ENCODE measurements at places on chromosomes 6 and 20.

DNA sequence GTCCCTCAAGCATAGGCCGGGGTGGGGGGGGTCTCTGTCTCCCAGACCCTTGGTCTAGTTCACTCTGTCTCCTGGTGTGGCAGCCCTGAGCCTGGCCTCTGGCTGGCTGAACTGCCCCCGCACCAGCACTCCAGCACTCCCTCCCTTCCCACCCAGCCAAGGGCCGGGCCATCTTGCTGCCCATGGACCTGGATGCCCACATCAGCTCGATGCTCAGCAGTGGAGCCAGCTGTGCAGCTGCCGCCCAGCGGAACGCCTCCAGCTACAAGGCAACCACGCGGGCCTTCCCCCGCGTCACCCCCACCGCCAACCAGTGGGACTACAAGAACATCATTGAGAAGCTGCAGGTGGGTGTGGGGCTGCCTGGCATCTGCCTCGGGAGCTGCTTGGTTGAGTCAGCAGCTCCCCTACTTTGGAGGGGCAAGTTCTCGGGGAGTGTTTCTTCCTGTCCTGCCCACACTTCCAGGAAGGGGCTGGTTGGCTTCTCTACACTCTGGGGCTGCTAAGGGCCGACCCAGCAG is 28.4 kb downstream of the UQCC2 start:
- peak; percentile 19 for DNase-seq

DNA sequence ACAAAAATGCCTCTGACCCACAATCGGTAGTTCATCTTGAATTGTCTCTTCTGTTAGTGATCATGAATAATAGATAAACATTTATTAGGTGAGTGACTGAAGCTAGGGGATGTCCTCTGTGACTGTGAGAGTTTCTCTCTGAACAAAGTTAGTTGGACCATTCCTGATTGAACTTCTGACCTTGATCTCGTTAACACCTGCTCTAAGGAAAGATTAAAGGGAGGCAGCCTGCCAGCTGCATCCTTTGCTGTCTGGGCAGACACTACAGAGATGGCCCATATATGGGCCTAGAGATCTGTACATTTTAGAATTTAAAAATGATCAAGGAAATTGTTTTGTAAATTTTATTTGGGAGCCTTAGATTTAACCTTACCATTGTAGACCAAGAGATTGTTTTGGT is 27.3 kb downstream of the MAPK14 start:
- DNase-seq = no peak

- no peak for DNase-seq
Observed at GRCh38 chr20:9555781-9556180, 41.4 kb downstream of the LAMP5 start.

DNA sequence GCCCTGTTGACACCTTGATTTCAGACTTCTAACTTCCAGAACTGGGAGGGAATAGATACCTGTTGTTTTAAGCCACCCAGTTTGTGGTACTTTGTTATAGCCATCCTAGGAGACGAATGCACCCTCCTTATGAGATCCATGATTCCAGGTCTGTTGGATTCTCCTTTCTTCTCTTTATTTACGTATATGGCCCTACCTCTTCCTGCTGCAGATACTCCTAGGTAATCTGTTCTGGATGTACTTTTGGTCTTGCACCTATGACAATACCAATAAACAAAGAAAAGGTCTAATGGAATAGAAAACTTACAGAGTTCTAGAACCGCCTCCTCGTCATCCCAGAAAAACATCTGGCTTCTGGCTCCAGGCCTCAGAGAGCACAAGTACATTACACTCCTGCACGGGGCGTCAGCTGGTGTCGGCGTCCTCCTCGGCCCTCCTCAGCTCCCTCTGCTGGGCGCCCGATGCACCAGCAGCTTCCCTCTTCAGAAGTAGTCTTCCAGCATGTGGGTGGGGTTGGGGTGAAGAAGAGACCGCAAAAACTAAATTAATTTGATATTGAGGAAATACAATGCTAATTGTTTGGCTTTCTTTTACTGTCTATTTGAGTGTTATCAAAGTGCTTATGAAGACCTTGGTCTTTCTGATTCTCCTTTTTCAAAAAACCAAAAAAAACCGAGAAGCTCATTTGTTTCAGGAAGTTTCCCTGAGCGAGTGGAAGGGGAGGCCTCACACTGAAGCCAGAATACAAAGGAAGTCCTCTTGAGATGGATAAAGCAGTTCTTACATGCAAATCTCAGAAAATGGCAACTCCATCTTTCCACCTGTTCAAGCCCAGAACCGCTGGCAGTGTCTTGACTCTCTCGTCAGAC is 9.7 kb upstream of the ATXN1 start:
- peak; percentile 52 for DNase-seq

DNA sequence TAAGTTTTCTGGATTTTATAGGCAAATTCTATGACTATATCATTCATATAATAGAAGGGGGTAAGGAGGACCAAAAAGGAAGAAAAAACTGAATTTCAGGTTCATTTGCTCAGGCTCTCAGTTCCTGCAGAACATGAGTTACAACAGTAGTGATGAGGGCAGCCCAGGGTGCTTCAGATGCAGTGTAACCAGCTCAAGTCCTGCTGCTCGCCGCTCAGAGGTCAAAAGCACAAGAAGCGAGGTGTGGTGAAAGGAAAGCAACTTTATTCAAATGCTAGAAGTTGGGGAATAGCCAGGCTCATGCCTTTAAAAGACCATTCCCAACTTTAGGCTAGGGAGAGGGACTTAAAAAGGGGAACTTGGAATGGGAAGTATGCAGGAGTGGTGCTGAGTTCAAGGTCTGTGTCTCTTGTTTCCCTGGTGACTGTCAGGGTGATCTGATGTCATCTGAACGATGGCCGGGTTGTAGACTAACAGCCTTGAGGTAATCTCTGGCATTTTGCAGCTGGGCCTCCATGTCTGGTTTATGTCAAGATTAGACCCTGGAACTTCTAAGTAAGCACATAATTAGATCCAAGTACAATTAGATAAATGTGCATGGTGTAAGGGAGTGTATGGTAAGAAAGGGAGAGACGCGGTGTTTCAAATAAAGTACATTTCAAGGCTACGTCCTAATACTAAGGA is 14.5 kb upstream of the SEC63 start:
- no peak for DNase-seq

- no peak for DNase-seq
Observed at GRCh38 chr6:159687341-159687740, 5.7 kb downstream of the SOD2 start.

GRCh38 chr6:14591998-14592397 is 474.4 kb downstream of the CD83 start:
- no peak for DNase-seq

GRCh38 chr6:42239333-42239732 is 21.7 kb upstream of the MRPS10 start:
- no peak for DNase-seq

- DNase-seq = no peak
Observed at GRCh38 chr6:39416026-39416425, 93.5 kb upstream of the KCNK16 start.

DNA sequence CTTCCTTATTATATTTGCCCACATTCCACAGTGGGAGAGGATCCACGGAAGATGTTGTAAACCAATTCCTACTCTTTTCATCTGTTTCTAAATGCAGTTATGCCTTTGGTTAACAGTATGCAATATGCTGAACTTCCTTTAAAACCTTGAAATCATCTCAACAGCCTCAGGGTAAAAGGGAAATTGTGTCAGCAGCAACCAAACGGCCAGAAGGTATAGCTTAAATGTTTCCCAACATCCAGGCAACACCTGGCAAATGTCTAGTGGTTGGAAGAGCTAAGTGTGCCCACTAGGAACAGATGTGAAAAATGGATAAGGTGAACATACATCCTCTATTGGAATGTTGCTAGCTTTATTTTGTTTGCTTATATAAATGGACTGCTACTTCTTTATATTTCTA is 164.8 kb downstream of the FAXC start:
- DNase-seq = no peak

- DNase-seq = no peak
Observed at GRCh38 chr6:151412909-151413308, 21.6 kb upstream of the ZBTB2 start.

- DNase-seq = no peak
Observed at GRCh38 chr6:85404564-85405174, 45.2 kb upstream of the NT5E start.

DNA sequence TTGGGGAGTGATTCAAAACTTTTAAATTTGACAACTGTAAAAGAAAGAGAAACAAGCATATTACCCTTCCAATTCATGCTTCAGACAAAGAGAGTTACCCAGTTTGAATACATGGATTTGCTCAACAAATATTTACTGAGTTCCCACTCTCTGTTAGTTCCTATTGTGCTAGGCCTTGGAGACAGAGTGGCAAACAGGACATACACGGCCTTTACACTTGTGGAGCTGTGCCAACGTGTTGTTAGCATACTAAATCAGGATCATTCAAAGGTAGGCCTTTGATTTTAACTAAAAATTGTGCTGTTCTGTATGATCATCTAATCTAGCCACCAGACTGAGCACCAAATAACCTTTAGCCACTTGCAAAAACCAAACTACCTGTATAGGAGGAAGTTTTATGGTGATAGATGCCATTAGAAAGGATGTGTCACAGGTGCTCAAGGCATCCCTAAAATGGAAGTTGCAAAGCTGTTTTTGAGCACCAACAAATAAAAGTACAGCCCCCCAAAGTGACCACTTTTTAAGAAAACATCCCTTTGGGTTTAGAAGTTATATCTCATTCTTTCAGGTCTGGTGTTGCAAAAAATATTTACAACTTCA is 84.5 kb downstream of the CHD6 start:
- no peak for DNase-seq

DNA sequence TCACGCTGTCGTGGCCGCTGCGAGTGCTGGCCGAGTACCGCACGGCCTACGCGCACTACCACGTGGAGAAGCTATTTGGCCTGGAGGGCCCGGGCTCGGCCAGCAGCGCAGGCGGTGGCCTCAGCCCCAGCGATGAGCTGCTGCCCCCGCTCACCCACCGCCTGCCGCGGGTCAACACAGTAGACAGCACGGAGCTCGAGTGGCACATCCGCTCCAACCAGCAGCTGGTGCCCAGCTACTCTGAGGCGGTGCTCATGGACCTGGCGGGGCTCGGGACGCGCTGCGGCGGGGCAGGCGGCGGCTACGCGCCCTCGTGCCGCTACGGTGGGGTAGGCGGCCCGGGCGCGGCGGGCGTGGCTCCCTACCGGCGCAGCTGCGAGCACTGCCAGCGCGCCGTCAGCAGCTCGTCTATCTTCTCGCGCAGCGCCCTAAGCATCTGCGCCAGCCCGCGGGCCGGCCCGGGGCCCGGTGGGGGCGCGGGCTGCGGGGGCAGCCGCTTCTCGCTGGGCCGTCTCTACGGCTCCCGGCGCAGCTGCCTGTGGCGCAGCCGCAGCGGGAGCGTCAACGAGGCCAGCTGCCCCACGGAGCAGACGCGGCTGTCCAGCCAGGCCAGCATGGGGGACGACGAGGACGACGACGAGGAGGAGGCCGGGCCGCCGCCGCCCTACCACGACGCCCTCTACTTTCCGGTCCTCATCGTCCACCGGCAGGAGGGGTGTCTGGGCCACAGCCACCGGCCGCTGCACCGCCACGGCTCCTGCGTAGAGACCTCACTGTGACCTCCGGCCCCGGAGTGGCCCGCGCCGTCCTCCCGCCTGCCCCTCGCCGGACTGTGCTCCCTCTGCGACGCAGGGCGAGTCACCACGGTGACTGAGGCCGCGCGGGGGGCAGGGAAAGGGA is 5.7 kb downstream of the TMEM151B start:
- DNase-seq = no peak

- DNase-seq = no peak
Observed at GRCh38 chr6:18261877-18262276, 2.5 kb downstream of the DEK start.

GRCh38 chr6:43147691-43148477 is 23.2 kb upstream of the SRF start:
- no peak for DNase-seq

GRCh38 chr6:147560670-147561069 is 52.2 kb downstream of the SAMD5 start:
- no peak for DNase-seq

- DNase-seq = no peak
Observed at GRCh38 chr6:156543431-156543830, 233.7 kb upstream of the ARID1B start.

- DNase-seq = no peak
Observed at GRCh38 chr6:168090064-168090690, 11.2 kb upstream of the FRMD1 start.

DNA sequence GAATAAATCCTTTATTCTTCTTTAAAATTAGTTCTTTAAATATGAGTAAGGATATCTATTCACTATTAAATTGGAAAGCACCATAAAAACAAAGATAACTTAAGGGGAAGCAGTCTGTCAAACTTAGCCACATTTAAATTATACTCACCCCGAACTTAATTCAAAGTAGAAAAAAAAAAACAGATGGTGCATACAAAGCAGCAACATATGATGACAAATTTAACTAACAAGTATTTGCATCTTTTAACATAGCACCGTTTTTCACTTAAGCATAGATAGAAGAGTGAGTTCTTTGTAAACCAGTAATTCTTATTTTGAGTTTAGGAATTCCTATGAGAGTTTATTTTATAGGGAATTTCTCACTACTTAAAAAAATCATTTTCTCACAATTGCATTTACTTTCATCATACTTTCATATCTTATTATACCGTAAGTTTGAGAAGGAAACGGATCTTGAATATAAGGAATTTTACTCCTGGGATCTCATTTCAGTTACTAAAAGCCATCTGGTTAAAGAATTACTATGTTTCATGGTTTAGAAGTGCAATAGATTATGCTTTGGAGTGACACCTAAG is 828.2 kb upstream of the MAP3K7 start:
- DNase-seq = no peak

- DNase-seq = no peak
Observed at GRCh38 chr6:35267897-35268296, 8.4 kb downstream of the ZNF76 start.

GRCh38 chr6:157033428-157034140 is 256.4 kb downstream of the ARID1B start:
- no peak for DNase-seq

- DNase-seq = no peak
Observed at GRCh38 chr6:14858808-14859207, 387.1 kb upstream of the JARID2 start.

- DNase-seq = no peak
Observed at GRCh38 chr6:54244430-54244829, 63.8 kb upstream of the TINAG start.

DNA sequence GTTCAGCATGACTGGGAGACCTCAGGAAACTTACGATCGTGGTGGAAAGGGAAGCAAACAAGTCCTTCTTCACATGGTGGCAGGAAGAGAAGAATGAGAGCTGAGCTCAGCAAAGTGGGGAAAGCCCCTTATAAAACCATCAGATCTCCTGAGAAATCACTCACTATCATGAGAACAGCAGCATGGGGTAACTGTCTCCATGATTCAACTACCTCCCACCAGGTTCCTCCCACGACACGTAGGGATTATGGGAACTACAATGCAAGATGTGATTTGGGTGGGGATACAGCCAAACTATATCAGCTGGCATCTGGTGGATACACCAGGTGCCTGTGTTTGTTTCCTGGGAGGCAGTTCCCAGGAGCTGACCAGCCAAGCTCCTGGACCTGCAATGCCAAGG is 4.9 kb downstream of the DDO start:
- DNase-seq = no peak

All from stimulated activated CD4-positive, alpha-beta T cell treated with anti-CD3 and anti-CD28 coated beads, Interleukin-1b, Interleukin-23, amount 100 ng/mL, for 1 hour (primary cell).